Naive thymus-derived CD4-positive, alpha-beta T cell (primary cell): ENCODE measurements at places on chromosomes 7 and 10. TPM values are rescaled to one million over a fixed set of nuclear protein-coding genes. Genes with fewer than 3 reads are reported as not detected.

GRCh38 chr10:73529089-73529832 lies 33.4 kb upstream of the PPP3CB start:
- H3K36me3 ChIP-seq = no peaks in the 10 kb centered on the region
- no peaks in the 10 kb centered on the region for H3K27me3 ChIP-seq
- no peak overlapping the region for H3K27ac ChIP-seq
- peak; percentile 73 for DNase-seq

CFAP70 gene
- 0.69 TPM for polyA plus RNA-seq

DNA sequence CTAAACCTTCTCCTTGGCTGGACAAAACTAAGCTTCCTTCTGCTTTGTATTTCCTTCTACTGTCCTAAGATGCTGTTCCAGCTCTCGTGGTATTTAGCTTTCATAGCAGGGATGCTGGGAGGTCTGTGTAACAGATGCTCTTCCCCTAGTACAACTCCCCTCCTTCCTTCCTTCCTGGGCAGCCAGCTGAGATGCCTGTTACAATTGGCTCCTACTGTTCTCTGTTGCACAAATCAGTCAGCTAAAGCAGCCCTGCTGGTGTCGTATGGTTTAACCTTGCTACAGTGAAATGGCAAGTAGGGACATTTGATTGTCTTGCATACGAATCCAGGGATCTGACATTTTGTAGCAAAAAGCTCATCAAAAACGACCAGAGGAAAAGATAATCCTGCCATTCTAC lies 143.8 kb downstream of the ARHGAP21 start:
- no peak overlapping the region for H3K4me3 ChIP-seq
- no peak for DNase-seq
- no peaks in the 10 kb centered on the region for H3K27me3 ChIP-seq
- no peaks in the 10 kb centered on the region for H3K4me1 ChIP-seq
- H3K36me3 ChIP-seq = no peaks in the 10 kb centered on the region

DNA sequence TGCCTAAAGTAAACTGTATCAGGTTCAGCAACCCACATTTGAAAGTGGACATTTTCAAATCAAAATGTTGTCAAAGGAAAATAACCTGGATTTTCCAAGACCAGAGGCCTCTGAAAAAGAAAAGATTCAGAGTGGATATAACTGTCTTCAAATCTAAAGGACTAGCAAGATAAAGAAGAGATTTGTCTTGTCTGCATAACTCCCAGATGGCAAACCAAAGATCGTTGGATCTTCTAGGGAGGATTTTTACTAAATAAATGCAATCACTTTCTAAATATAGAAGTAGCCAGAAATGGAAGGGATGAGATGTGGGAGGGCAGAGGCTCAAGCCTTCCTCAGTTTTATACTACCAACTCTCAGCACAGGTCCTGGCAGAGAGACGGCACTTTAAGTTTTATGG lies 39.0 kb downstream of the CABCOCO1 start:
- H3K4me3 ChIP-seq = no peak overlapping the region
- H3K27ac ChIP-seq = no peak overlapping the region
- no peaks in the 10 kb centered on the region for H3K4me1 ChIP-seq
- no peaks in the 10 kb centered on the region for H3K27me3 ChIP-seq
- no peak for DNase-seq
- H3K36me3 ChIP-seq = no peaks in the 10 kb centered on the region

DNA sequence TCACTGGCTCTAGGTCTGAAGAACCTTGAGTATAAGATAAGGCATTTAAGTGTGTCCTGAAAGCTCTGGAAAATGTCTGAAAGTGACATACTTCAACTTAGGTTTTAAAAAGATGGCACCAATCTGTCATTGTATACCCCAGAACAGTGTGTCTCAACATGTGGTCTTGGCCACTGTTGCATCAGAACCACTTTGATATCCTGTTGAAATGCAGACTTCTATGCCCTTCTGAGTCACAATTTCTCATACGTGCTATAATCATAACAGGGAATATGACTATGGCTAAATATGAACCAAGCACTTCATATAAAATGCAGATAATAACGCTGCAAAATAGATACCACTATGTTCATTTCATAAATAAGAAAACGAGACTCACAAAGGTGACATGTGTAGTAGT lies 38.0 kb upstream of the GPAM start:
- H3K4me1 ChIP-seq = no peaks in the 10 kb centered on the region
- H3K36me3 ChIP-seq = no peaks in the 10 kb centered on the region
- DNase-seq = no peak
- no peak overlapping the region for H3K4me3 ChIP-seq
- no peak overlapping the region for H3K27ac ChIP-seq

- no peak overlapping the region for H3K27ac ChIP-seq
- H3K4me1 ChIP-seq = peaks cover 24% of the 10 kb centered on the region
- H3K36me3 ChIP-seq = no peaks in the 10 kb centered on the region
- no peak overlapping the region for H3K4me3 ChIP-seq
Observed at GRCh38 chr10:29731760-29732159, 97.0 kb upstream of the SVIL start.

DNA sequence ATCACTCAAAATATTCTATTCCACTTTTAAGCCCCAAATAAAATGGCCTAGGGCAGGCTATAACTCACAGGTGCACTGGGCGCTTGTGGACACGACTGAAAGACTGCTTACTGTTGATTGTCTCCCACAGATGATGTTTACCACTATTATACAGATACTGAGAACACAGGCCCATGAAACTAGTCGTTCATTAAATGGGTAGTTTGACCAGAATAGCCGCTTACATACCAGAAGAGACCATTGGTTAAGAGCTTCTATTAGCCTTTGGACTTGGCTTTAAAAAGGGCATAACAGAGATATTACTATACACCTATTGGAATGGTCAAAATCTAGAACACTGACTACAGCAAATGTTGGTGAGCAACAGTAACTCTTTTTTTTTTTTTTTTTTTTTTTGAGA lies 4.3 kb downstream of the CCDC6 start:
- H3K36me3 ChIP-seq = peaks cover 11% of the 10 kb centered on the region
- no peaks in the 10 kb centered on the region for H3K27me3 ChIP-seq
- H3K4me3 ChIP-seq = no peak overlapping the region

GRCh38 chr7:38728145-38728544 lies 97.0 kb upstream of the AMPH start:
- H3K27me3 ChIP-seq = no peaks in the 10 kb centered on the region
- H3K27ac ChIP-seq = no peak overlapping the region
- H3K4me3 ChIP-seq = no peak overlapping the region
- no peaks in the 10 kb centered on the region for H3K4me1 ChIP-seq
- H3K36me3 ChIP-seq = peaks cover 41% of the 10 kb centered on the region

DNA sequence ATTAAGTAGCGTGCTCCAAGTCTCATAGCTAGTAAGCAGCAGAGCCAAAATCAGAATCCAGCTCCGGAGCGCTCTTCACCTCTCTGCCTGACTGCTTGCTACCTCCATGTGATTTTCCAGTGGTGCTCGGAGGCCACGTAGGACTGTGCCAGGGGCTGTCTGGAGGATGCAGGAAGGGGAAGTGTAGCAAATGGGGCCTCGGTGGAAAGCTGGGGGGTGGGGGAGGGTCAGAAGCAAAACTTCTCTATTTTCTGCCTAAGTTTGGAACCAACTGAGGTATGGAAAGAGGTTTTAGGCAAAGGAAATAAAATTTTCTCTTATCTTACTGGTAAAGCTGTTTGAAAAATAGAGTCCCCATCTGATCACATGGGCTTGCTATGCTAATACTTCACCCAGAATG lies 108.7 kb downstream of the TBXAS1 start:
- no peaks in the 10 kb centered on the region for H3K4me1 ChIP-seq
- no peaks in the 10 kb centered on the region for H3K36me3 ChIP-seq
- no peak overlapping the region for H3K27ac ChIP-seq
- no peak for DNase-seq
- H3K4me3 ChIP-seq = no peak overlapping the region

MINDY4 gene
- 0.41 TPM for polyA plus RNA-seq

GRCh38 chr10:81065474-81065873 lies 527.8 kb downstream of the SH2D4B start:
- H3K36me3 ChIP-seq = no peaks in the 10 kb centered on the region
- H3K4me1 ChIP-seq = no peaks in the 10 kb centered on the region
- H3K4me3 ChIP-seq = no peak overlapping the region
- no peak for DNase-seq
- H3K27me3 ChIP-seq = no peaks in the 10 kb centered on the region

DNA2 gene
- polyA plus RNA-seq = 0.40 TPM

DNA sequence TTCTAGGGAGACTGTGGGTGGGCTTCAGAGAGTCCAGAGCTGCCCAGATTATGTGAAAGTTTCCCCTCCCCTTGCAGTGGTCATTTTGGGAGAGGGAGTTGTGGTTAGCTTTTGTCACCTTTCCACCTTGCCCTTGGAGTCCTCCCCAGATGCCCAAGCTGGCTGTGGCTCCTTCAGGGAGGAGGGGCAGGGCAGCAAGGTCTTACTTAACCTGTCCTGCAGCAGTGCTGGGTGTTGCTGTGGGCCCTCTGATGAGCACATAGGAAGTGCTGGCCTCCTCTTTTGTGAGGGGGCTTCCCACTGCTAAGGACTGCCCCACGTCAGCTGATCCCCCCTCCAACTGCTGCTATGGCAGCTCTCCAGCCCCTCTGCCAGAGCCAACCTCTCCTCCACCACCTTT lies 17.6 kb upstream of the AQP1 start:
- DNase-seq = no peak
- H3K27me3 ChIP-seq = no peaks in the 10 kb centered on the region
- no peak overlapping the region for H3K27ac ChIP-seq
- H3K36me3 ChIP-seq = no peaks in the 10 kb centered on the region
- H3K4me3 ChIP-seq = no peak overlapping the region

DNA sequence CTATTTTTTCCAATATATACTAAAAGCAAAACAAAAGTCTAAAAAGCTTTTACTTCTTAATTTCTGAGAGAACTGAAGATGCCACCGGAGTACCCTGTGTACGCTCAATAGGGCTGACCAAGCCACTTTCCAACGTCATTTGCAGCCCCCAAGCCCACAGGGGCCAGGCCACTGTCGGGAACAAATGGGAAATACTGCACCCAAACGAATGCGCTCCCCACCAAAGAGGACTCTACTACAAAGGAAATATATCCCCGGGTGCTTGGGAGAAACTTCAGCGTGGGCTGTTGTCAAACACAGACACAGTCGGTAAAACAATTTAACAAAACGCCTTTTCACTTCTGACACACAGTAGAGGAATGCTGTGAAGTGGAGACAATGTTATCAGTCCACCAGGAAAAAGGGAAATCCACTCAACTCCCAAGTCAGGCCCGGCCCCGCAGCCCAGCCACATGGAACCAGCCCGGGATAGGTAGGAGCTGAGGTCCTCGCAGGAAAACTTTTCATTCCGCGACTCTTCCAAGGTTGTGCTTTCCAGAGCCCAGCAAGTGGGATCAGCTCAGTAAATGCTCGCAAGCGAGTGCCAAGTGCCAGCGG lies 1.4 kb downstream of the PARD3 start:
- H3K27me3 ChIP-seq = no peaks in the 10 kb centered on the region
- no peaks in the 10 kb centered on the region for H3K4me1 ChIP-seq
- H3K36me3 ChIP-seq = no peaks in the 10 kb centered on the region
- DNase-seq = no peak

DNA sequence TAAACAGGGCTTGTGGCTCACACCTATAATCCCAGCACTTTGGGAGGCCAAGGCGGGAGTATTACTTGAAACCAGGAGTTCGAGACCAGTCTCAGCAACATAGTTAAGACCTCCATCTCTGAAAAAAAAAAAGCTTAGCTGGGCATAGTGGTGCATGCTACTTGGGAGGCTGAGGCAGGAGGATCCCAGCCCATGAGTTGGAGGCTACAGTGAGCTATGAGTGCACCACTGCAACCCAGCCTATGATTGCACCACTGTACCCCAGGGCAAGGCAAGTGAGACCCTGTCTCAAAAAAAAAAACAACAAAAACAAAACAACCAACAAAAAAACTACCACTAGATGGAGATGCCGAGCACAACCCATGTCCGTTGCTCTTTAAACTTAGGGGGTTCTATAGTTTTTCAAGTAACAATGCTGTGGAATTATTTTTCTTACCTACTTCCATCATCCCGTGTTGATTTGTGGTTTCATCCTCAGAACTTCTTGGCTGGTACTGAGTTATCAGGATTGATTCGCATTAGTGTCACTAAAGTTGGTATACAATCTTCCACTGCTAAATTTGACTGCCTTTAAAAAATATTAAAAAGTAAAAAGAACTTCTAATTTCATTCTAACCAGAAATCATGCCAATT lies 12.2 kb upstream of the REPIN1 start:
- peaks cover 6% of the 10 kb centered on the region for H3K4me1 ChIP-seq
- H3K36me3 ChIP-seq = no peaks in the 10 kb centered on the region
- no peak overlapping the region for H3K4me3 ChIP-seq

GRCh38 chr10:120131183-120131582 lies 238.7 kb downstream of the SEC23IP start:
- H3K4me3 ChIP-seq = no peak overlapping the region
- no peak overlapping the region for H3K27ac ChIP-seq
- no peak for DNase-seq
- no peaks in the 10 kb centered on the region for H3K4me1 ChIP-seq
- no peaks in the 10 kb centered on the region for H3K27me3 ChIP-seq
- H3K36me3 ChIP-seq = no peaks in the 10 kb centered on the region

GPC2 gene
- polyA plus RNA-seq = 0.87 TPM

DNA sequence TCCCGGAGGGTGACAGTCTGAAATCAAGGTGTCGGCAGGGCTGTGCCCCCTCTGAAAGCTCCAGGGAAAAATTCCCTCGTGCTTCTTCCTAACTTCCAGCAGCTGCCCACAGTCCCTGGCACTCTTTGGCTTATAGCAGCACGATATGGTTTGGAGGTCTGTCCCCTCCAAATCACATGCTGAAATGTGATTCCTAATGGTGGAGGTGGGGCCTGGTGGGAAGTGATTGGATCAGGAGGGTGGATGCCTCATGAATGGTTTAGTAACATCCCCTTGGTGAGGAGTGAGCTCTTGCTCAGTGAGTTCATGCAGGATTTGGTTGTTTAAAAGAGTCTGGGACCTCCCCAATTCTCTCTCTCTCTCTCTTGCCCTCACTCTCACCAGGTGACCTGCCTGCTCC lies 51.1 kb downstream of the GPAM start:
- H3K36me3 ChIP-seq = no peaks in the 10 kb centered on the region
- H3K4me1 ChIP-seq = no peaks in the 10 kb centered on the region
- no peak overlapping the region for H3K4me3 ChIP-seq
- H3K27me3 ChIP-seq = no peaks in the 10 kb centered on the region
- no peak overlapping the region for H3K27ac ChIP-seq

- DNase-seq = no peak
- no peak overlapping the region for H3K27ac ChIP-seq
- H3K4me3 ChIP-seq = no peak overlapping the region
Observed at GRCh38 chr7:80833289-80834268, 85.3 kb downstream of the SEMA3C start.

AOAH gene
- 15.5 TPM for polyA plus RNA-seq

CLCN1 gene
- polyA plus RNA-seq = not detected

DNA sequence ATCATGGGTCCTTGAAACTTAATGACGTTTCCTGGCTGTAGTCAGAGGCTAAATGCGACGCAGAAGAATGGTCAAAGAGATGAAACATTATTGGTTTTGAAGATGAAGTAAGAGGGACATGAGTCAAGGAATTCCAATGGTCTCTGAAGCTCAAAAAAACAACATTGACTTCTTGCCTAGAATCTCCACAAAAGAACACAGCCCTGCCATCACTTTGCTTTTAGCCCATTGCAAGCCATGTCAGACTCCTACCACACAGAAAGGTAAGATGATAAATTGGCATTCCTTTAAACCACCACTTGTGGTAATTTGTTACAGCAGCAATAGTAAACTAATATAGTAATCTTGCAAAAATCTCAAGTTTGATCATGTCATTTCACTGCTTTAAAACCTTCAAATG lies 109.4 kb downstream of the TMEM26 start:
- H3K27me3 ChIP-seq = no peaks in the 10 kb centered on the region
- H3K4me1 ChIP-seq = no peaks in the 10 kb centered on the region
- H3K4me3 ChIP-seq = no peak overlapping the region

- no peak overlapping the region for H3K27ac ChIP-seq
- H3K4me1 ChIP-seq = peaks cover 29% of the 10 kb centered on the region
- DNase-seq = no peak
- no peaks in the 10 kb centered on the region for H3K36me3 ChIP-seq
- H3K27me3 ChIP-seq = no peaks in the 10 kb centered on the region
Observed at GRCh38 chr7:2757904-2758672, 70.1 kb downstream of the AMZ1 start.

AMZ1 gene
- polyA plus RNA-seq = 0.13 TPM
